ENCODE measurements at places on chromosomes 5 and 9.
A peak's percentile ranks its signal among the peaks of the same experiment; 100 is the strongest.

DNA sequence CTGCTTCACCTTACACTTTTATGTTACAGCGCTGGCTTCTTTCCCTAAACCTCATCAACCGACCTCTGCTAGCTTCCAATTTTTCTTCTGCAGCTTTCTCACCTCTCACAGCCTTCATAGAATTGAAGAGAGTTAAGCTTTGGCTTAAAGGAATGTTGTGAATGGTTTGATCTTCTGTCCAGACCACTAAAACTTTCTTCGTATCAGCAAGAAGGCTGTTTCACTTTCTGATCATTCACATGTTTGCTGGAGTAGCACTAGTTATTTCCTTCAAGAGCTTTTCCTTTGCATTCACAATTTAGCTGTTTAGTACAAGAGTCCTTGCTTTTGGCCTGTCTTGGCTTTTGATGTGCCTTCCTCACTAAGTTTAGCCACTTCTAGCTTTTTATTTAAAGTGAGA lies 49.5 kb downstream of the NR3C1 start:
- DNase-seq, result no peak

GRCh38 chr5:150361301-150361700 lies 3.8 kb downstream of the TCOF1 start:
- DNase-seq, result no peak

GRCh38 chr5:33275391-33275790 lies 165.4 kb upstream of the TARS1 start:
- DNase-seq, result no peak

GRCh38 chr5:75303419-75303818 lies 33.6 kb upstream of the HMGCR start:
- no peak for DNase-seq

- no peak for DNase-seq
These were observed 26.8 kb upstream of the RASGEF1C start for GRCh38 chr5:180235846-180236245.

GRCh38 chr5:14884062-14884612 lies 12.6 kb upstream of the ANKH start:
- DNase-seq, result no peak

- no peak for DNase-seq
These were observed 46.2 kb downstream of the RNF145 start for GRCh38 chr5:159163027-159163700.

GRCh38 chr9:71910650-71911060 lies 338 bp downstream of the ABHD17B start:
- DNase-seq, result no peak

- DNase-seq, result no peak
These were observed 163.3 kb upstream of the TBC1D2 start for GRCh38 chr9:98418578-98419259.

GRCh38 chr9:127890053-127890452 lies 9.3 kb downstream of the ST6GALNAC6 start:
- DNase-seq, result no peak

DNA sequence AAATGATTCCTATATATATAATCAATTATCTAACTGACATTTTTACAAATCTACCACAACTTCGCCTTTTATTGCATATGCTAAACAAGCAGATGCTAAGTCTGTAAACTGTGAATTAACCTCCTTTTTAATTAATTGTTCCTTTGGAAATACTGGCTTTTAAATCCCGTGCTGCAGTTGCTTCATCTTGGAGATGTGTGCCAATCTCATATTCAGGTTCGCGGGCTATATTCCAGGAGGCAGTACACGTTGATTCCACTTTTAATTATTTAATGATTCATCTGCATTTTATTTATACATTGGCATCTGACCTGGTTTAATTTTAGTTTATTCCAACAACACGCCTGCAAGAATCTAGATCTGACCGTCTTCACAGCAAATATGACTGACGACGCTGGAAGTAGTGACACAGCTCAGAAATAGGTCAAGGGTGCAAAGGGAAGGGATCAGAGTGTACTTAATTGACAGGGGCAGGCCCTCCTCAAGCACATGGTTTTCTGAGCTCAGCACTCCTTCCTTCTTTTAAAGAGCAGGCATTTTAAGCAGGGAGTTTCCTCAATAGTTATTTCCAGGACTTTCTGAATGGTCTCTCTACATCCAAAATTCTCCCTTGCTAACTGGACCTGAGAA lies 125.2 kb downstream of the GLIS3 start:
- DNase-seq, result no peak

- DNase-seq, result no peak
These were observed 10.2 kb downstream of the SARDH start for GRCh38 chr9:133727876-133728441.

DNA sequence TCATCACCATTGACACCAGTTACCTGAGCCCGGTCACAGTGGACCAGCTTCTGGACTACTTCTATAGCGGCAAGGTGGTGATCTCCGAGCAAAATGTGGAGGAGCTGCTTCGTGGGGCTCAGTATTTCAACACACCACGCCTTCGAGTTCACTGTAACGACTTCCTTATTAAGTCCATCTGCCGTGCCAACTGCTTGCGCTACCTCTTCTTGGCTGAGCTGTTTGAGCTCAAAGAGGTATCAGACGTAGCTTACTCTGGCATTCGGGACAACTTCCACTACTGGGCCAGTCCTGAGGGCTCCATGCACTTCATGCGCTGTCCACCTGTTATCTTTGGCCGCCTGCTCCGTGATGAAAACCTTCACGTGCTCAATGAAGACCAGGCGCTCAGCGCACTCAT lies 520 bp downstream of the CCIN start:
- DNase-seq, result no peak

- DNase-seq, result no peak
These were observed 655.5 kb upstream of the ZNF608 start for GRCh38 chr5:125401724-125402622.

GRCh38 chr9:128203707-128204551 lies 750 bp downstream of the DNM1 start:
- DNase-seq, result no peak

- DNase-seq, result no peak
These were observed 28.4 kb upstream of the AOPEP start for GRCh38 chr9:94697972-94698581.

GRCh38 chr9:29208670-29209069 lies 1635.4 kb upstream of the C9orf72 start:
- DNase-seq, result no peak

DNA sequence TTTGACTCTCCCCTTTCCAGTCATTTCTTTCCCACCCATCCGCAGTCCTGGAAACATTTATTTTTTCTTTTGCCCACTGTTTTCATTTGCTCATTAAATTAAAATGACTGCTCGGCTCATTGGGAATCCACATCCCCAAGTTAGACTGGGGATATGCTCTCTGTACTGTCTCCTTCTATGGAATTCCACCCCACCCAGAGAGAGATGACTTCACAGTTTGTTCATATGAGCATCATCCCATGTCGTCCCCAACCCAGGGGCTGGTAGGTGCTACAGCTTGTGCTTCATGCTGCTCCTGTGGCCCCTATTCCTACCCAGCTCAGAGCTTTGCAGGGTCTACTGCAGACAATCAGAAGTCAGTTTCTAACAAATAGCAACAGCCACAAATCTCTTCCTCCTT lies 16.5 kb upstream of the RARS1 start:
- no peak for DNase-seq

DNA sequence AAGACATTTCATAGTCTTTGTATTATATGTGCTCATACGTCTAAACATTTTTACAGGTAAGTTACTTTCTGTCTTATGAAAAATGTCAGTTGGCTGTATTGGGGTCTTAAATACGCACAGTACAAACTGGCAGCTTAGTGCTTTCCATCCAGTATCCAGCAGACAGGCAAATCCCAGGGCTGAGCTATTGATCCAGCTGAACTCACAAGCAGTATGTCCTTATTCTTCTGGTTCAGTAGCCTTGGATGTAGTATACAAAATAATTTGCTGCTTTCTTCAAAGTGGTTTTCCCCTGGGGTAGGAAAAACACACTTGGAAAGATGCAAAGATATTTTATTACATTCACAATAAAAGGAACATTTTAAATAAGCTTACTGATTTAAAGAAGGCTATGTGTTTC lies 617.2 kb downstream of the NR2F1-AS1 start:
- no peak for DNase-seq

DNA sequence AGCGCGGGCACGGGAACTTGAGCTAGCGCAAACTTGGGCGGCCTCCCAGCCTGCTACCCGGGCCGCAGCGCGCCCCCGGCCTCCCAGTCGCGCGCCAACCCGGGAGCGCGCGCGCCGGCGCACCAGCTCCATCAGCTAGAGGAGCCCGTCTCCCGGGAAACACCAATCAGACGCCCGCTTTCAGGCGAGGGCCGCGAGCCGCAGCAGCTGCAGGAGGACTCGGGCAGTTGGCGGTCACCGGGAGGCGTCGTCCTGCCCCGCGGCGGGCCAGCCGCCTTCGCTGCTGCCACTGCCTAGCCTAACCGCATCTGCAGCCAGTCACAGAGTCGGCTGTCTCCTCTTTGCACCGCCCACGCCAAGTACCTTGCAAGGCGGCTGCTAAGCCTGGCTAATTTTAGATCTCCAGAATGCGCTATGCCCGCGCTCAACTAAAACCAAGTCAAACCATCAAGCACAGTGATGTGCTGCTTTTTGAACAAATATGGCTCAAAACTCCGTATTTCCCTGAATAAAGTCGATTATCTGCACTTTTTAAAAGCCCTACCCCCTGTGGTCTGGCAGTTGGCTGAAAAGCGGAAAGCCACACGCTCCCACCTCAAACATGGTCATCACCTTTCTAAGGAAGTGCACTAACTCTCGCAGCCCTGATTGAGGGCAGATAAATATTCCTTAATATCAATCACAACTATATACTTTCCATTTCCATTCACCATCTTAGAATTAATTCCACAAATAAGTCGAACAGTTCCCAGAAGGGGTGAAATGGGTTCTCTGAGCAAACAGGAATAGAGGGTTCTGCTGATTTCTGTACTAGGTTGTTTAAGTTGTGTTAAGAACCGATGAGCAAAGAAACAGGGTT lies 221.8 kb downstream of the MEF2C start:
- peak; percentile 76 for DNase-seq

DNA sequence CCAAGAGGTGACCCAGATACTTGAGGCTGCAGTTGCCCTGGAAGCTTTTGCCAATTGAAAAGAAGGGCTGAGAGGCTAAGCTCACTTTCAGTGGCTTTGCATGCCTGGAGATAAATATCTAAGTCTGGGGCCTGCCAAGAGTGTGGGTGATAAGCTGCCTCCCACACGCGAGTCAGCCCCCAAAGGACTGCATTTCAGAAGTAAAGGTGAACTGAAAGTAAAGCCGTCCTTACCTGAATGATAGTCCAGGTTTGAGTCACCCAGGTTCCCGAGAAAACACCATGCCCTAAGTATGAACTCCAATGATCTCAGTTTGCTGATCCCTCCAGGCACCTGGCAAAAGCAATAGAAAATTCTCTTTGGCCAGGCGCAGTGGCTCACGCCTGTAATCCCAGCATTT lies 22.5 kb upstream of the N4BP3 start:
- no peak for DNase-seq

GRCh38 chr9:113057193-113057592 lies 669 bp upstream of the ZFP37 start:
- DNase-seq, result no peak

- no peak for DNase-seq
These were observed 252.1 kb downstream of the CRB2 start for GRCh38 chr9:123608104-123608503.

DNA sequence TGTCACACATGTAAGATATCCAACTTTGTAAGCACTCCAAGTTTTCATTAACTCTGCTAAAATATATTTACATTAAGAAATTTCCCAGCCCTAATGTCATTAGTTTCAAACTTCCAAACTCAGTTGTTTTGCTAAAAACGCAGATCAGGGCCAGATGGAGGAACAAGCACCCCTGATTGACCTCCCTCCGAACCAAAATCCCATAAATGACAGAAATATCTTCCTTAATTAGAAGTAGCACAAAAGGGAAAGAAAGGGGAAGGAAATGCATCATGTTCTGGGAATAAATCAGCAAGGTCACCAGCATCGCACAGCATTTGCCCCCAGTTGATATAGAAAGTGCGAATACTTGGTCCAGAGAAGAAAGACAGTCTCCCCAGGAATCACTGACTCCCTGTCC lies 61.4 kb upstream of the RUFY1 start:
- DNase-seq, result no peak

DNA sequence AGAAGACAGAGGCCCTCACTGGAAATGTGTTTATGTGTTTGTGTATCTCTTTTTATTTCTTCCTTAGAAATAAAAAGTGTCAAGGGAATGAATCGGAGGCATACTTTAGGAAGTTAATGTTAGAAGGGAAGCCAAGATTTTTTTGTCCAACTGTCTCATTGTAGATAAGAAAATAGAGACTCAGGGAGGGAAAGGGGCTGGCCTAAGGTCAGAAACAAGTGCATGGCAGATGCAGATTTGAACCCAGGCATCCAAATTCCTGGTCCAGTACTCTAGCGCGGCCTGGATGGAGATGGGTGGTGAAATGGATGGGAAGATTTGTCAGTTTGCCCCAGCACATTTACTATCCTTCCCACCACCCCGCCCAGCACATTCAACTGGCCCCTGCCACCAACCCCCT lies 19.8 kb upstream of the TNIP1 start:
- DNase-seq, result no peak

DNA sequence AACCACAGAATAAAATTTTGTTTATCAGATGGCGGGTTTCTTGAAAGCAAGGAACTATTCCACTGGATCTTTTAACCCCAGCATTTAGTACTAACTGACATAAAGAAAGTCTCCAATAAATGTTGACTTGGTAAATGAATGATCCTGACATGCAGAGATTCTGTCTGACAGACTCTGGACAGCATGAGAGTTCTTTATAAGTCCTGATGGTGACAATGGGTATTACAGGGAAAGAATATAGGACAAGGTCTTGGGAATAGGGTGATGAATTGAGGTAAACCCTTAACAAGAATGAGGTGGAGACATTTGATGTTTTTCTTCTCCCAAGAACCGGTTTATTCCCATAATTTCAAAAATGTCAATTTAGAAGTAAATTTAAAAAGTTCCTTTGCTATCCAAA lies 453.9 kb downstream of the TUSC1 start:
- DNase-seq, result no peak

DNA sequence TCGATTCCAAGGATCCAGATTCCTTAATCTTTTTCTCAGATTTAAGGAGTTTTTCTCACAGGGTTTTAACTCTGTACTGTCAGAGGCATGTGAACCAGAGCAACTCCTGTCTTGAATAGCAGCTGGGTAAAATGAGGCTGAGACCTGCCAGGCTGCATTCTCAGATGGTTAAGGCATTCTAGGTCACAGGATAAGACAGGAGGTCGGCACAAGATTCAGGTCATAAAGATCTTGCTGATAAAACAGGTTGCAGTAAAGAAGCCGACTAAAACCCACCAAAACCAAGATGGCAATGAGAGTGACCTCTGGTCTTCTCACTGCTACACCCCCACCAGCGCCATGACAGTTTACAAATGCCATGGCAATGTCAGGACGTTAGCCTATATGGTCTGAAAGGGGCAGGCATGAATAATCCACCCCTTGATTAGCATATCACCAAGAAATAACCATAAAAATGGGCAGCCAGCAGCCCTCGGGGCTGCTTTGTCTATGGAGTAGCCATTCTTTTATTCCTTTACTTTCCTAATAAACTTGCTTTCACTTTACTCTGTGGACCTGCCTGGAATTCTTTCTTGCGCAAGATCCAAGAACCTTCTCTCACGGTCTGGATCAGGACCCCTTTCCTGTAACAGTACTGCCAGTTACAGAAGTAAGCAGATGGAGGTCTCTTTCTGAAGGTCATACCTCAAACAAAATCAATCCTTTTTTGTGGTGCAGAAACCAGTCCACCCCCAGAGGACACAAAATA lies 87.1 kb downstream of the SLC38A9 start:
- DNase-seq, result no peak

GRCh38 chr5:36270175-36270574 lies 28.4 kb upstream of the NADK2 start:
- no peak for DNase-seq

All from NCI-H1048 (cell line).